Activated CD4-positive, CD25-positive, alpha-beta regulatory T cell treated with anti-CD3 and anti-CD28 coated beads, Interleukin-2, amount 50 U/mL, for 16 hours (primary cell): ENCODE measurements at places on chromosomes 3 and 15.

- DNase-seq: no peak
These were observed 344.2 kb upstream of the GRM7 start for GRCh38 chr3:6516694-6517093.

DNA sequence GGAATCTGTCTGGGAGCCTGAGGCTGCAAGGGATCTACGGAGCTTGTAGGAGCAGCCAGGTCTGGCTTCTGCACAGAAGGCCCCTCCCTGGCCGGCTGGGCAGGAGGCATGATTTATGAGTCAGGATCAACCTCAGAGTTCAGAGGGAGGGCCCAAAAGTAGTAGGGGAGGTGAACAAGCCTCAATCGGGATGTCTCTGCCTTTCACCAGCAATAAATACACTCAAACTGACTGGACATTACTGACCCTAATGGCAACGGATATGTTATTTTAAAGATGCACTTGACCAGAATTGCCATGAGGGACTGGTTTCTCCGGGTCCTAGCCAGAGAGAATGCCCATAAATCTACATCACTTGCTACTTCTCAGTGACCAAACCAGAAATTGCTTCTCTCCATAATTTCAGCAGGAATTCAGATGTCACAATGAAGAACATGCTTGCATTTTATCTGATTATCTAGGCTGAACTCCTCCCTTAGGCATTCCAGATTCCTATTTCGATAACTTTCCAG lies 109.6 kb upstream of the LMOD3 start:
- no peak for DNase-seq

DNA sequence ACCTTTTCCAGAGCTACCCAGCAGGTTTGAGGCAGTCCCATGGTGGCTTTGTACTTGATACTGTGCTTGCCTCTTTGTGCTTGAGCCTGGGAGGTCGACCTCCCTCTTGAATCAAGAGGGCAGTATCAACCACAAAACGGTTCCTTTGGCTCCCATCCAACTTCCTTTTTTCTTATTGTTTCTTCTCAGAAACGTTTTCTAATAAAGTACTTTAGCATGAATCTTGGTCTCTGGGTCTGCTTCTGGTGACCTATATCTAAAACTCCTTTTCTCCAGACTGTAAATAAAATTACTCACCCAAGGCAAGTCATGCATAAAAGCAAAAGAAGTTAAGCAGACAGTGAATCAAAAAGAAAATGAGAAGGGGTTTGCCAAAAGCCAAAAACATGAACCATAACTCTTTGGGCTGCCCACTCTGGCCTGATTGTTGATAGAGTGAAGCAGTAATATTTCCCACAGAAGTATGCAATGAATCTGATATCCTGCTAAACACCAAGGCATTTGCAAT lies 112.2 kb upstream of the SLC4A7 start:
- DNase-seq: no peak

- no peak for DNase-seq
These were observed 770.0 kb downstream of the GRM7 start for GRCh38 chr3:7630925-7631324.

GRCh38 chr15:61935493-61935892 lies 124.8 kb downstream of the VPS13C start:
- no peak for DNase-seq

- DNase-seq: no peak
These were observed 29.4 kb downstream of the ZXDC start for GRCh38 chr3:126446301-126446700.

DNA sequence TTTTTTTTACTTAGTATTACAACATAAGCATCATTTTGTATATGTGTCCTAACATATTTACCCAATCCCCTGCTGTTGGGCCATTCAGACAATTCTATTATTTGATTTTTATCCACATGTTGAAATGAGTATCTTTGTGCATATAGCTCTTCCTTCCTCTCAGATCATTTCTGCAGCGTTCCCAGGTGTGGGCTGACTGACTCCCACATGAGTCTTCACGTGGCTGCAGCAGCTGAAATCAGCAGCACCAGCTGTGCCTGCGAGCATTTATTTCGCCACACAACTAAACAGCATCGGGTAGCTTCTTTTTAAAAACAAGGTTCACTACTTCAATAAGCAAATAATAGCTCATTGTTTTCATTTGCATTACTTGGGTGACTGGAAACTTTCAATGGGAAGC lies 44.5 kb upstream of the PDE8A start:
- no peak for DNase-seq

- no peak for DNase-seq
These were observed 3.7 kb downstream of the MDFIC2 start for GRCh38 chr3:70308760-70309159.

DNA sequence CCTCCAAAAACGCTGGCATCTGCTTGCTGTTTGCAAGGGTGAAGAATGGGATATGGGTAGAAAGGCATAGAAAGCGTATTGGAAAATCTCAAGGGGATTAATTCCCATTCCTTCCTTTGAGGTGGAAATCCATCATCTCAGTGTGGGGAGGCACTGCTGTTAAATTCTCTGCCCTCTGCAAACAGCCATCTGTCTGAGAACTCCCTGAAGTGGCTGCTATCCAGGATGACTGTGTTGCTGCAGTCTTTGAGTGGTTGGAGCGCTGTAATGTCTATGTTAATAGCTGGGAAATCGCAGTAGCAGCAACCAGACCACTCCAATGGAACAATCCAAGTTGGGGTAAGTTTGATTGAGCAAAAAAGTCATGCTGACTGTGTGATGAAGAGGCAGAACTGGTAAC lies 625.9 kb downstream of the NLGN1 start:
- DNase-seq: no peak

- no peak for DNase-seq
These were observed 76.0 kb downstream of the SLCO3A1 start for GRCh38 chr15:91929509-91929908.

DNA sequence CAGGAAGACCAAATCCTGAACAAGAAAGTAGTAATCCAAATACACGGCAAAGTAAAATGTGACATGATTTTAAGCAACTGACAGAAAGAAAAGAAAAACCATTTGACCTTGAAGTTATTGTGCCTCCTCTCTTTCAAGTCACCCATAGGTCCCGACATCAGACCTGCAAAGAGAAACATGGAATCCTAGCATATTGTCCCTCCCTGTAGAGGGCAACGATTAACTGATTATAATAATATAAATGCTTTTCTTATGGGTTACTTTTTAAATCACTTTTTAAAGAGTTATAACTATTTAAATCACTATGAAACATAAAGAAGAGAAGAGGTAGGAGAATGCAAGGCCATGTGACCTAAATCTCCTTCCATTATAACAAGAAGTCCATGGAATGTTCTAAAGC lies 143.2 kb upstream of the LIPC start:
- no peak for DNase-seq

DNA sequence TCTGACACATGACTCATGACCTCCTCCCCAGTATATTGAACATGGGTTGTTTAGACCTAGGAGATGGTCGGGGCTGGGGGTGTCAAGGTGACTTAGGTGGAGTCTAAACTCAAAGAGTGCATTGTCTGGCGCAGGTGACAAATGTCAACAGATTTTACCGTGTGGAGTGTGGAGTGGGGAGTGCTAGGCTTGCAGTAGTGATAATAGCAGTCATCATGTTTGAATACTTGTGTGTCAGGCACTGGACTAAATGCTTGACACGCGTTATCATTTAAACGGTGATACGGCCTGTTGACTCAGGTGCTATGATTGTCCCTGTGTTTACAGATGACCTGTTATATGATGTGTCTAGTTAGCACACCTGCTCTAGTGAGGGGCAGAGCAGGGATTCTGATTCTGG lies 30.8 kb downstream of the MUC20 start:
- no peak for DNase-seq

- no peak for DNase-seq
These were observed 172.7 kb downstream of the MEGF11 start for GRCh38 chr15:66080717-66081398.

- no peak for DNase-seq
These were observed 3.3 kb upstream of the CCDC174 start for GRCh38 chr3:14647976-14648955.
